Retina (tissue), 1 donor: ENCODE measurements at places on chromosomes 13 and 19.

GRCh38 chr19:6041071-6041470 is 63.1 kb upstream of the RANBP3 start:
- DNase-seq = no peak

DNA sequence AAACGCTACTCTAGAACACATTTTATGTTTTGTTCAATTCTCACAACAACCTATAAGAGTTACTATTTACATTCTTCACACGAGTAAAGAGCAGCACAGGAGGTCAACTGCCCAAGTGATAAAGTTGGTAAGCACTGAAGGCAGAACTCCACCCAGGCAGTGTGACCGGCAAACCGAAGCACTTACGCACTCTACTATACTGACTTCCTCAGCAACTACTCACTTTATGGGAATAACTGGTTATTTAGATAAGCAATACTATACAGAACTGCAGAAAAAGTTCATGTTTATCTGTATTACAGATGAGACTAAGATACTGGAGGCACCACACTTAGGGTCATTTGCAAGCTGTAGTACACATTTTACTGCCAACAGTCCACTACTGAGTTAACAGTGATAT is 28.8 kb downstream of the FOXO1 start:
- DNase-seq = no peak

GRCh38 chr13:64277097-64277496 is 2861.4 kb upstream of the PCDH20 start:
- DNase-seq = no peak

DNA sequence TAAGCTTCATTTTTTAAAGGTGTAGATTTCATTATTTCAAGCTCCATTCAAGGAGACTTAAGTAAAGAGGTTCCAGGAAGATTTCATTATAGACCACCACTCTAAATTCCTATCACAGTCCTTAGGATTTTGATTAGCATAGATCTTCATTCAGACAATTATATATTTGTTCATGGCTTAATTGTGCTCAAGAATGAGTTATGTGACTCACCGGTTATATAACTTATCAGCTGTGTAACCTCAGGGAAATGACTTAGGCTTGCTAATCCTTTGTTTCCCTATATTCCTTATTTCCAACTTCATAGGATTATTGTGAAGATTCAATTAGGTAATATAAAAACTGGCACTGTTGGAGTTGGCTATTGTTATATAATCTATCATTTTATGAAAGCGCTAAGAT is 632.8 kb upstream of the SPRY2 start:
- no peak for DNase-seq

GRCh38 chr13:34167347-34167746 is 349.4 kb downstream of the RFC3 start:
- no peak for DNase-seq

DNA sequence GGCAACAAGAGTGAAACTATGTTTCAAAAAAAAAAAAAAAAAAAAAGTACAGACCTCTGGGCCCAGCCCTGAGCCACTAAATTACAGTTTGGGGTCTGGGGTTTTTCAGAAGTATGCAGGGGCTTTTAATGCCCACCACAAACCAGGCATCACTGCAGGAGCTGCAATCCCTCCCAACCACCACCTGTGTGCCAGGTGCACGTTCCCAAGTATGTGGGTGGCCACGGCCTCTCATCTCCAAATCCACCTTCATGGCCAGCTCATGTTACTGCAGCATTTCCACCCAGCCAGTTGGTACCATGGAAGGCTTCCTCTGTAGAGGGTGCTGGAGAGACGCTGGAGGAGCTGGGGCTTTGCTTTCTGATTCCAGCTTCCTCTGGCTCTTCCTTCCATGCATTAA is 26.5 kb downstream of the CEP89 start:
- no peak for DNase-seq

DNA sequence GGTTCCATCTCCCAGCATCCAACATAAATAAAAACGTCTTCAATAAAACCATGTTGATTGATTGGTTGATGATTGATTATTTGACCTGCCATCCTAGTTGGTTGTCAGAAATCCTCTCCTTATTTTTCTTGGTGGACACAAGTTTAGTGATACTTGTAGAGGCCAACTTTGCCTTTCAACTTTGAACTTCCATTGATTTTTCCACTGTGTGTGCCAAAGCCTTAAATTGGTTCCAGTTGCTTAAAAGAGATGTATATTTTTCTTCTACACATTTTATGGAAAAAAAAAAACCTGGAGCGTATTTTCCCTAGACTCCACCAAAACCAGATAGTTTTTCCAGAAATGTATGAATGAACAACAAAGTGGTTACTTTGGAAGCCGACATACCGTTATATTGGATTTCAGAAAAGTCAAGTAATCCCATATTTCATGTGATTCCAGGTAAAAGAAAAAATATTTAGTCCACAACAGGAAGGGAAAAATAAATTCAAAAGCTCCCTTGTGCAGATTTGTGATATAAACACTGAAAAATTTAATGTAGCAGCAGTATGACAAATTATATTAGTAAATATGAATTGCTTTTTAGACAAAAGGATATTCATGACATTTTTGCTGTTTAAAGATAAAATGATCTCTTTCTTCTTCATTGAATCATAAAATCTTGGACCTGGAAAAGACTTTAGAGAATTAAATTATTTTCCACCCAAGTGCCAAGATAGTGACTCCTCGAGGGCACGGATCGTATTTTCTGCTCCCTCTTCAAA is 85.2 kb downstream of the MBNL2 start:
- no peak for DNase-seq

DNA sequence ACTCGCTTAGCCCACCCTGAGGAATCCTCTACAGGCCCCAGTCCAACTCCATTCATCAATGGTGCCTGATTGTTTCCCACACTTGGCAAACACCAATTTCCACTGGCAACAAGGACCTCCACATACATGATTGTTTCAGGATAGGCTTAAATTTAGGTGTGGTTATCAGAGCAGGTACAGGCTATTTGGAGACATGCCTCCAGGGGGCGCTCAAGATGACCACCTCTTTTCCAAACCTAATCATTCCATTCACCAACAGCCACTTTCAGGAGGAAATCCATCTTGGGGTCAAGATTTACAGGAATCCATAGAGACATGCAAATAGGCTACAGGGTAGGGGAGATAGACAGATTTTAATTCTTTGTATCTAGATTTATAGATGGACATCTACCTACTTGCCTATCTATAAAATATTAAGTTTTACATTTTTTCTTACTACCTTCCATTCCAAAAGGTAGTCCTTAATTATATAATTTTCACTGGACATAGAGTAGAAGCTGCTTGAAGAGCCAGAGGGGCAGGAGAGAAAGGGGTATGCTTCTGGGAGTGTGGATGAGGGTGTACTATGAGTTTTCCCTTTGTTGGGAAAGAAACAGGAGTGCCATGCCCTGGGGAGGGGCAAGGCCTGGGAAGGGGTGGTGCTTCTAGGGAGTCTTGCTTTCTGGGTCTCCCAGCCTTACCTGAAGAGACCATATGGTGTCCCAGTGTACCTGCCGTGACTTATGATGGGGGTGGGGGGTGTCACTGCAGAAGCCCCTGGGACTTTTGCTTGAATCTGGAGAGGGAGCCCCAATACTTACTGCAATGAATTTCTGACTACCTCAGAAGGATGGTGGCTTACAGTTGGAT is 14.1 kb upstream of the PCDH8 start:
- peak; percentile 47 for DNase-seq

- no peak for DNase-seq
These were observed 59.4 kb downstream of the WTIP start for GRCh38 chr19:34540811-34541557.

GRCh38 chr13:27006519-27007161 is 165.0 kb downstream of the USP12 start:
- DNase-seq = peak; percentile 76

DNA sequence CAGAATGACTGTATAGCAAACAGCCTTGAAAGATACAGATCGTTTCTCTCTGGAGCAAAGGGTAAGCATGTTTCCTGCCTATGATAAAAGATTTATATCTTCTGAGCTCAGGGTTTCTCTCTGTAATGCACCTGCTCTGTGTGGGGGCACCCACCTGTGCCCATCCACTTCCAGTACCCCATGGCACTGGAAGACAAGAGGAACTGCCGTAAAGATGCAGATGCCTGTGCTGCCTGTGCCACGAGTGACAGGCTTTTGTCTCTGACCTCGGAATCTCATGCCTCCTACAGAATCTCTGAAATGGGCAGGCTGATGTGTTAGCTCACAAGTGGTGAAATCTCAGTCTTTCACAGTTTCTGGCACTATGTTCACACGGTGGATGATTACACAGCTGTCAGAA is 50.3 kb upstream of the ATP11A start:
- no peak for DNase-seq

DNA sequence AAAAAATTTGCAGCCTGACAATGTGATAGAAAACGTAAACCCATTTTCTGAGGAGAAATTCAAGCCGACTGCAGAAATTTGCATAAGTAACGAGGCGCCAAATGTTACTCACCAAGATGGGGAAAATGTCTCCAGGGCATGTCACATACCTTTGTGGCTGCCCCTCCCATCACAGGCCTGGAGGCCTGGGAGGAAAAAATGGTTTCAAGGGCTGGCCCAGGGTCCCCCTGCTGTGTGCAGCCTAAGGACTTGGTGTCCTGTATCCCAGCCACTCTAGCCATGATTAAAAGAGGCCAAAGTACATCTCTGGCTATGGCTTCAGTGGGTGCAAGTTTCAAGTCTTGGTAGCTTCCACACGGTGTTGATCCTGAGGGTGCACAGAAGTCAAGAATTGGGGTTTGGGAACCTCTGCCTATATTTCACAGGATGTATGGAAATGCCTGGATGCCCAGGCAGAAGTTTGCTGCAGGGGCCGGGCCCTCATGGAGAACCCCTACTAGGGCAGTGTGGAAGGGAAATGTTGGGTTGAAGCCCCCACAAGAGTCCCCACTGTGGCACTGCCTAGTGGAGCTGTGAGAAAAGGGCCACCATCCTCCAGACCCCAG is 1842.3 kb downstream of the PCDH9 start:
- no peak for DNase-seq

DNA sequence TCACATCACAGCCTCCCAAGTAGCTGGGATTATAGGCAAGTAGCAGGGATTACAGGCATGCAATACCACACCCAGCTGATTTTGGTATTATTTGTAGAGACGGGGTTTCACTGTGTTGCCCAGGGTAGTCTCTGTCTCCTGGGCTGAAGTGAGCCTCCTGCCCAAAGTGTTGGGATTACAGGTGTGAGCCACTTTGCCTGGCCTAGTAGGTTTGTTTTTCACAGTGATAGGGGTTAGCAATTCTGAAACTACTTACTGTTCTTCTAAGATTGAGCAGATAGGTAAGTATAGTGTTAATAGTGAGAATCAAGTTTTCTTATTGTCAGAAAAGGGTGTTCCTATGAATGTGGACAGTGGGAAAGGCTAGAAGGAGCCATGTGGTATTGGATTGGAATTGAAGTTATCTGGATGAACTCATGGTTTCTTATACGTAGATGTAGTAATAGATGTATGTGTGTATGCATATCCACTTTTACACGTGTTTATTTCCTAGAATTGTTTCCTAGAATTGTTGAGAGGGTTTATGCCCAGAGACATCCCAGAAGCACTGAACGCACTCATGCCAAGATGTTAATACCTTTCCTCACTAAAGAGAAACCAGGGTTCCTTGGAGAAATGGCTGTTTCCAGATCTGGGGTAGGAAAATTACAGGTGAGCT is 49.1 kb downstream of the SAE1 start:
- no peak for DNase-seq

GRCh38 chr13:72651144-72651543 is 76.3 kb downstream of the MZT1 start:
- peak; percentile 75 for DNase-seq

DNA sequence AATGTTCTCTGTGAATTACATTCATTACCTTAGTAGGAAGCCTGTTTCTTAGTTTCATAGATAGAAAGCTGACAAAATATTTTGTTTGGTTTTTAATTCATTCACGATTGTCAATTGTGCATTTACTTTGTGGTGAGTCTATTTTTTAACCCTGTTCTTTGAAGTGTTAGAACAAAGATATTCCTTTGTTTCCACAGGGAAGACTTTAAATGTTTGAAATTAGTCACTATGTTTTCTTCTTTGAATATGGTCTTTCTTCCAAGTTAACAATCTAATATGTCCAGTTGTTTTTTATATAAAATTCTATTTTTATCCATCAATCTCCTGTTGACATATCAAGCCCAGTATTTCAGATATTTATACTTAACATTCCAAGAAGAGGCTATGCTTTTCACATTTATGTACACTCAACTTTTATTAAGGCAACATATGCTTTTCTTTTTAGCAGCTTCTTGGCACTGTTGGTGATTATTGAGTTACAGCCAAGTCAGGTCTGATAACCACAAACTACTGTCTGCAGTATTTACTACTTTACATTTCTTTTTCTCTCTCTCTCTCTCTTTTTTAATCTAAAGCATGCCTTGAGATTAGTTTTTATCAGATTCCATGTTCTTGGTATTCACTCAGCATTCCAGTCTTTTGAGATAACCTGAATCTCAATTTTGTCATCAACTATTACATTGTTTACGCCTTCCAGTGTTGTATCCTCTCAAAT is 812.8 kb upstream of the SLC10A2 start:
- DNase-seq = no peak

DNA sequence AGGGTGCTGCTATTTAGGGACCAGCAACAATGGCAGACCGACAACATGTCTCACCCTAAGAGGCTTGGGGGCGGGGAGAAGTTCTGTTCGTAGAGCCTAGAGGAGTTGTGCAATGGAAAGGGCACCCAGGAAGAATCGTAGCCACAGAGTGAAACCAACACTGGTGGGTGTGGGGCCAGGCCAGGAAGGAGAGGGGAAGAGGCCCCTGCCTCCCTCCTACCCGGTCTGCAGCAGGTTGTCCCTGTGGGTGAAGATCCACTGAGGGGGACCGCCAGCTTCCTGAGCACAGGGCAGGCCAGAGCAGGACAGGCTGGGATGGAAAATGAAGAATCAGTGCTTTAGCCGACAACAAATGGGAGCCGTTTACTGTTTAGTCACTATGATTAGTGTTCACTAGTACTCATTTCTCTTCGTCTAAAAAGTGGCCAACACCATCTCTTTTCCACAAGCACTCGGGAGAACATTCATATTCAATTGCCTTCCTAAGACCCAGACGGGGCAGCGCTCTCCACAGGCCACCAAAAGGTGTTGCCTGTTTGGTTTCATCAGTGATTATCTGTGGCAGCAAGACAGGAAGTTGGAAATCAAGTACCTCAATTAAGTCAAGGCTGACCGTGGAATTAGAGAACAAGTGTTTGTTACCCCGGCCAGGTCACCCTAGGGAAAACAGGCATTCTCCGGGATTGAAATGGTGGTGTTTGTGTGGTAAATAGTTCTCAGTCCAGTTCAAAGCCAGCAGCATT is 1.1 kb upstream of the ATP11A start:
- DNase-seq = no peak

- DNase-seq = no peak
These were observed 3.7 kb upstream of the AKAP8L start for GRCh38 chr19:15422296-15423075.

DNA sequence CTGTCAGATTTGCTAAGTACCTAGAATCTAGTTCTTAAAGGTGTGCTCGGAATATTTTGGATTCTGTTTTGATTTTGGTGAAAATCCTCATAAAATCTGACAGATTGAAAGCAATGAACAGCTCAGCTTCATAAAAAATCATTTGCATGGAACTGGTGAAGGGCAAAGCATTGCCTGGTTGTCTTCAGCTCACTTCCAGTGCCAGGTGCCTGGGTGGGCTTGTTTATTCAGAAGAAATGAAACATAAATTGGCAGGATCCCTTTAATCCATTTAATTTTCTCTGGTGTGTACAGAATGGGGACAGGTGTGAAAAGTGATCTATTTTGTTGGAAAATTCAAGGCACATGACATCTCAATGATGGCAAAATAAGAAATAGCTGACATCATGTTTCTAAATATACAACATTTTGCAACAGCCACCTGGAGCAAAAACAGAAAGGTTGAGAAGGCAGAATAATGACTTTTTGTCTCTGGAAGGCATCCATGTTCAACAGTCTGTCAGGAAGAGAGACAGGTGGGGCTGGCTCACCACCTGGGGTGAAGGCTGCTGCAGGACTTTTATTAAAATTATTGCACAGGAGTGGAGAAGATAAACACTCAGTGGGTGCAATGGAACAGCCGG is 52.2 kb downstream of the RFC3 start:
- no peak for DNase-seq
